ENCODE measurements at places on chromosomes 4 and X. TPM values are rescaled to one million over a fixed set of nuclear protein-coding genes. Genes with fewer than 3 reads are reported as not detected.
A peak's percentile ranks its signal among the peaks of the same experiment; 100 is the strongest.

The UBE2A gene
- total RNA-seq: 24.9 TPM

The TCEAL6 gene
- total RNA-seq: not detected

The TDO2 gene
- not detected for total RNA-seq

The PLAC1 gene
- total RNA-seq: 0.76 TPM

The FAM9C gene
- total RNA-seq: 0.07 TPM

The MSN gene
- total RNA-seq: 186 TPM

The SRPX gene
- 8.0 TPM for total RNA-seq

The TKTL1 gene
- total RNA-seq: not detected

The CFAP47 gene
- 0.07 TPM for total RNA-seq

The HOPX gene
- not detected for total RNA-seq

The HAND2 gene
- total RNA-seq: not detected

The EXOC1L gene
- total RNA-seq: not detected

The CDS1 gene
- total RNA-seq: 4.5 TPM

DNA sequence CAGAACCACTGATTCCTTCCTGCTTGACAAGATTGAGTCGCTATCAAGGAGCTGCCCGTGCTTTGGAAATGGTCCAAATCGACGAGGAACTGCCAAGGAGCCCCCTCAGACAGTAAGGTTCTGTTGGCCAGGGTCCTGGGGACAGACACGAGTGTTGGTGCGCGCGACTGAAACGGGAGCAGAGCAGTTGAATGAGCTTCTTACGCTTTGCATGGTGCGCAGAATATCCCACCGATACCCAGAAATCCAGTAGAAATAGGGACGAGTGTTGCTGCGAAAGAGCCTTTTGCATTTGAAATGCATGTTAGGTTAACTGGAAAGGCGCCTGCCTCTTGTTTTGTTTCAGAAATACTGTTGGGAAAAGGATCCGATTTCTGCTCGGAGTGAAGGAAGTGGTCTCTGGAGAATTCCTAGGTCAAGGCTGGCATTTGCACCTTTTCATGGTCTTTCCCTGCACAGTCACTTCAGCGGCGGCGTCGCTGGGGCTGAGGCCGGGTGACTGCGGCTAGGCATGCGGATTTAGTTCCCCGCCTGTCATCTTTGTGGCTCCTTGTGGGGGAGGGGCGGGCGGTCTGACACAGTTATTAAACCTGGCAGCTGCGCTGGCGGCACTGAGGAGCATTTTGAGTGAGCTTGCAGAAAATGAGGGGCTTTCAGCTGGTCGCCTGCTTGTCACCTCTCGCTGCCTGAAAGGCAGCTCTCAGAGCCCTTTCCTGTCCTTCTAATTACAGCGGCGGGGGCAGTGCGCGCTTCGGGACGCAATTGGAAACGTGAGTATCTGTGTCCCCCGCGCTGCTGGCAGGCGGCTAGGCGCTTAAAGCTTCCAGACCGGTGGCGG, 51.5 kb upstream of the TRIM2 start:
- peak; percentile 57 for DNase-seq

DNA sequence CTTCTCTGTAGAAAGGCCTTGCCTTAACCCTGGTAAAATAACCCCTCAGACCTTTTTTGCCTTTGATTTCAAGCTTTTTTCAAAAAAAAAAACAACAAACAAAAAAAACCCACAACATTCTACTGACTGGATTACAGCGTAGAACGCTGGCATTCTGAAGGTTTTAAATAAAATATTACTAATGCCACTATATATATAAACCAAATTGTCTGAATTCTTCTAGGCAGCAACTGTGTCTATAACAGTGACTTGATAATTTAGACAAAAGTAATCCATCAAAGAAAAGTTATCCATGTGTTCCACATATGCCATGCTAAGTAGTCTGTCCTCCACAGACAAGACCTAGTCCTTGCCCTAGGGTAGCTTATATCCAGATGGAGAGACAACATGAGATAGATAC, 33.6 kb upstream of the CXCL8 start:
- DNase-seq: no peak

DNA sequence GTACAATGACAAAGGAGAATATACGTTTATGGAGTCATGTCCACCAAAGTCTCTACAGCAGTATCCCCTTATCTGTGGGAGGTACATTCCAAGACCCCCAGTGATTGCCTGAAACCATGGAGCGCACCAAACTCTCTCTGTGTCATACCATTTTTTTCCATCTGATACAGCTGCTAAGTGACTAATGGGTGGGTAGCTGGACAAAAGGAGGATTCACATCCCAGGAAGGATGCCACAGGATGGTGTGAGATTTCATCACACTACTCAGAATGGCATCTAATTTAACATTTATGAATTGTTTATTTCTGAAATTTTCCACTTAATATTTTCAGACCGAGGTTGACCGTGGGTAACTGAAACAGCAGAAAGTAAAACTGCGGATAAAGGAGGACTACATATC, 49.8 kb upstream of the AGA start:
- no peak for DNase-seq

GRCh38 chr4:107780665-107781064, 44.1 kb upstream of the SGMS2 start:
- DNase-seq: no peak

DNA sequence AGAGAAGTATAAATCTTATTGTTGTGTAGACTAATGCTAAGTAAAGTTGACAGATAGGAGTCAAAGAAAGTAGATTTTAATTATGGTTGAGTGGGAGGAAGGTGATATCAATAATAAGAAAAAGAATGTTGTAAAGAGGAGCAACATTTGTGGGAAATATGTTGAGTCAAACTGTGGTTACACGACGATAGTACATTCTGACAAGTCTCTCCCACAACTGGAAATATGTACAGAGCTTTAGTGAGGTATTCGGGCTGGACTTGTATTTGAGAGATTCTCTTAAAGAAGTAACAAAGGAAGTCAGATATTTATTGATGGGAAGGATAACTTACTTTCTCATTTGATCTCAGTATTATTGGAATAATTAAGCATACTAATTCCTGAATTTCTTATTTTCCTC, 525.3 kb upstream of the MAGEB2 start:
- no peak for DNase-seq

DNA sequence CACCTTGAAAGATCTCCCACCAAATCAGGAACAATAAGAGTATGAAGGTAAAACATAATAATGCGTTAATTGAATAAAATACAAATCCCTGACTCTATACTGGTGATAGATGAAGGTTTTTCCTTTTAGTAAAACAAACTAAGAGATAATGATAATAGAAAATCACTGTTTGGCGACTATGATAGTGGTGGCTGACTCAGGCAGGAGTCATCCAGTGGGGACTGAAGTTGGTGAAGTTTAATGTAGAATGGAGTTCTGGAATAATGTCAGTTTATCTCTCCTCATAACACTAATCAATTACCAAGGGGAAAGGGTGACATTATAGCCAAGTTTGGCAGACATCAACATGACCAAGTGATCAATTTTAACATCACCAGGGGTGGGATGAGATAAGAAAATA, 21.3 kb downstream of the ABCG2 start:
- DNase-seq: no peak

DNA sequence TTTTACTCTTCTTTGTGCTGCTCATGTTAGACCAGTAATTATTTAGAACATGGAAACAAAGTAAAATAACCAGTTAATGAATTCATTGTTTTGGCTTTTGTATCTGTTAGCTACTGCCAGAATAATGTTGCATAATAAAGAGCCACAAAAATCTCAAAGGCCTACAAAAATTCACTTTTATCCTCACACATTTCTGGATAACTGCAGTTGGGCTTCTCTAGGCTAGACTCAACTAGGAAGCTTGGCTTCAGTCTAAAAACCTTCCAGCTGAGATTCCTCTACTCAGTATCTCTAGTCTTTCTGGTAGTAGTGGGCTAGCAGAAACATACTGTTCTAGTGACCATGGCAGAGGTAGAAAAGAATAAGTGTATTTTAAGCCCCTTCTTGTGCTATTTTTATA, 73.0 kb downstream of the FAT4 start:
- DNase-seq: no peak

DNA sequence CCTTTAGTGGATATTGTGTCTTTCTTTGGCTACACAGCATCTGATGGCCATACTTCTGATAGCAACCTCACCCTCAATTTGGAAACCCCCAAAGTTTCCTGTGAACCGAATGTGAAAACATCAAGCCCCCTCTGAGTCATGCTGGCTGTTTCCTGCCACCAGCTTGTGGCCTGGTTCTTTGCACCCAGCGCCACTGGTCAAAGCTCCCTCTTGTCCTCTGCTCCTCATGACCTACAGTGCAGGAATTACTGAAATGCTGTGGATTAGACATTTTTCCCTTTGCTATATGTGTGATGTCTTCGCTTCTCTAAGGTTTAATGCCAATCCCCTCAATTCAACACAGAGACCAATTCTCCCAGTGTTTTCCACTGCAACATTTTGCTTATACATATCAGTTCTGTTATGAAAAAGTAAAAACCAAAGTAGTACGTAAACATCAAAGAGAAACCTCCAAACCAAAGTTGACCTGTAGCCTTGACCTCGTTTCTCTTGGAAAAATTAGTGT, 224.0 kb upstream of the TENM3 start:
- no peak for DNase-seq

- DNase-seq: no peak
Observed at GRCh38 chr4:142264961-142265360, 581.1 kb downstream of the INPP4B start.

- DNase-seq: peak; percentile 4
Observed at GRCh38 chr4:91114386-91114785, 987.2 kb downstream of the CCSER1 start.

Data from H7 (cell line).